ENCODE measurements at places on chromosomes 11 and 22. TPM values are rescaled to one million over a fixed set of nuclear protein-coding genes. Genes with fewer than 3 reads are reported as not detected.

The SNU13 gene
- total RNA-seq, result 180 TPM

The NNMT gene
- 10.6 TPM for total RNA-seq

The CSRP3 gene
- total RNA-seq, result not detected

The SNX15 gene
- 17.0 TPM for total RNA-seq

The ASPHD2 gene
- total RNA-seq, result 5.0 TPM

The CCDC89 gene
- 43.1 TPM for total RNA-seq

The APOBEC3H gene
- total RNA-seq, result 5.2 TPM

The TBX10 gene
- total RNA-seq, result 0.50 TPM

The UPB1 gene
- total RNA-seq, result 11.5 TPM

The TSPAN18 gene
- total RNA-seq, result 2.1 TPM

The OR2D2 gene
- total RNA-seq, result 3.2 TPM

The MGAT3 gene
- total RNA-seq, result 4.6 TPM

The SHISAL1 gene
- 3.0 TPM for total RNA-seq

The MMP1 gene
- total RNA-seq, result 0.31 TPM

The USH1C gene
- total RNA-seq, result 1.2 TPM

The OR52N4 gene
- total RNA-seq, result 1.1 TPM

The AIP gene
- total RNA-seq, result 61.7 TPM

The MUC2 gene
- total RNA-seq, result 0.93 TPM

The DBX1 gene
- not detected for total RNA-seq

The KDM4D gene
- total RNA-seq, result 44.2 TPM

The OR4D11 gene
- not detected for total RNA-seq

The GALNT18 gene
- total RNA-seq, result 106 TPM

The MMP12 gene
- not detected for total RNA-seq

The MAPK8IP2 gene
- 36.9 TPM for total RNA-seq

The TRPM5 gene
- 1.1 TPM for total RNA-seq

The HTR3B gene
- 1.7 TPM for total RNA-seq

The RHOD gene
- total RNA-seq, result 11.1 TPM

The SYT13 gene
- total RNA-seq, result 1.4 TPM

The HBB gene
- total RNA-seq, result 11.8 TPM

The ZNF214 gene
- total RNA-seq, result 9.9 TPM

The CCDC73 gene
- 14.3 TPM for total RNA-seq

The CSNK2A3 gene
- 3.9 TPM for total RNA-seq

The TMA7B gene
- total RNA-seq, result 0.47 TPM

The SNRPD3 gene
- total RNA-seq, result 117 TPM

The SPDYC gene
- 1.2 TPM for total RNA-seq

The WNT7B gene
- total RNA-seq, result 1.3 TPM

The CARD16 gene
- total RNA-seq, result 1.5 TPM

The SYT8 gene
- total RNA-seq, result 1.7 TPM

The PHLDA2 gene
- 2.2 TPM for total RNA-seq

The FOLR2 gene
- 1.3 TPM for total RNA-seq

The APOA4 gene
- not detected for total RNA-seq

The HBE1 gene
- total RNA-seq, result not detected

The SCGB2A2 gene
- total RNA-seq, result not detected

The UCP2 gene
- 40.8 TPM for total RNA-seq

The MB gene
- 0.93 TPM for total RNA-seq

The SORL1 gene
- 30.0 TPM for total RNA-seq

The KRTAP5-7 gene
- 0.94 TPM for total RNA-seq

The ST13 gene
- total RNA-seq, result 139 TPM

The RFPL2 gene
- total RNA-seq, result not detected

The NELL1 gene
- total RNA-seq, result 8.9 TPM

The FGF3 gene
- 0.50 TPM for total RNA-seq

The ARVCF gene
- 43.2 TPM for total RNA-seq

The LUZP2 gene
- total RNA-seq, result 0.63 TPM
